ENCODE measurements at places on chromosomes 4 and X.
A peak's percentile ranks its signal among the peaks of the same experiment; 100 is the strongest.

GRCh38 chrX:153974003-153974725, 1.6 kb downstream of the TMEM187 start:
- no peak for DNase-seq

DNA sequence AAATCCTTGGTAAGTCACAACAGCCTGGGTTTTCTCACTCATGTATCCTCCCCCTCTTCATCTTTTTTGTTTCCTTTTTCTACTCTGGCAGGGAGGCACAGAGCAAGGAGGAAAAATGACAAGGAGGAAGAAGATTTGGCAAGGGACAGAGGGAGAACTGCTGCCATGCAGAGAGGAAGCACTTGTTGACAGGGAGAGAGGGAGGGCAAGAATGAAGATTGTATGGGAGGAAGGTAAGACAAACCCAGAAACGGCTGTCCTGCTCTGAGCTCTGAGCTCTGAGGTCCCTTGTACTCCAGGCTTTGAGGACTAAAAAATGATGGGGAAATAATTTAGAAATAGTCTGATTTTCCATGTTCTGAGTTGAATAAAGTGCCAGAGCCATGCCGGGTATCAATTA, 123.9 kb downstream of the DCHS2 start:
- DNase-seq = no peak

DNA sequence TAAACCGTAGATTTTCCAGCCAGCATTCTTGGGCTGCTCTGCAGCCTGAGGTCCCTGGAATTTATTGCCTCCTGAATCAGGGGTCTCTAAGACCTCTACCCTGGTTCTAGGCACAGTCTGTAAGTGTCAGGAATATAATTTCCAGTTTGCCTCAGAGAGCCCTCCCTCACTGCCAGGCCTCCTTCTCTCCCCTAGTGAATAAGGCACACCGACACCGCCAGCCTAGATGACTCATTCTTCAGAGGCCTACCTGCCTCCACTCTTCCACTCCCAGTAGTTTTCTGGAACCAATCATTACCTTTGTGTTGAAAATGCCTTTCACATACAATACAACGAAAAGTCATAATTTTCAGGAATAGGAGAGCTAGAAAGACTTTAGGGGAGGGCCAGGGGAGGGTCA, 50.3 kb upstream of the ARHGEF9 start:
- no peak for DNase-seq

GRCh38 chr4:2937146-2937857, 25.9 kb downstream of the NOP14 start:
- no peak for DNase-seq

GRCh38 chr4:663438-664428, 10.3 kb downstream of the ATP5ME start:
- DNase-seq = peak; percentile 75

DNA sequence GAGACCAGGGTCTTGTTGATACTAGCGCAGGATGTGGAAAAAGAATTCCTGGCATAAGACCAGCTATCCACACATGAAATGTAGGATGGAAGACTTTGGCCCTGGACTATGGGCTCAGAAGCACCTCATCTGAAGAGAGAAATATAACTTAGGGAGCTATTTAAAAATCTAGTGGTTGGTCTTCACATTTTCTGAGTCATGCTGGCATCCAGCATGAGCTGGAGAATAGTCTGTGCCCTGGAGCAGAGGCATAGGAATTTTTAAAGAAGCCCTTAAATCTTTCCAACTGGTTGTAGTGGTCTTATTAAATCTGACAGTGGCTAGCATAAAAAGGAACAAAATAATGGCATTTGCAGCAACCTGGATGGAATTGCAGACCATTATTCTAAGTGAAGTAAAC, 86.3 kb downstream of the SMARCA5 start:
- DNase-seq = no peak

- DNase-seq = no peak
Observed at GRCh38 chrX:24175276-24175675, 25.7 kb downstream of the ZFX start.

DNA sequence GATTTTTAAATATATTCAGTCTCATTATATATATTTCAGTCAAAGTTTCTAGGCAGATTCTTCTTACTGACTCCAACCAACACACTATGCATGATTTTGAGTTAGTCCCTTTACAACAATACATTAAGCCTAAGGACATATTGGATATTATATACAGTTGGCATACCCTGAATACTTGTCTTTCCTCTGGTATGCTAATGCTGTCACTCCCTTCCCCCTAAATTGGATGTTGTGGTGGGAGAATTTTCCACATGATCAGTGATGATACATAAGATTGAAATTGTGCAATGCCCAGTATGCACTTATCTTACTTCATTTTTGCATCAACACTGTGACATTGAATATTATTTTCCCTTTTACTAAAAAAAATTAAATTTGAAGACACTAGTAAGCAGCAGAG, 935.2 kb downstream of the PCDH7 start:
- DNase-seq = no peak

GRCh38 chrX:150544222-150544787, 24.1 kb upstream of the MTM1 start:
- DNase-seq = no peak

GRCh38 chr4:75289914-75290582, 224.2 kb downstream of the RCHY1 start:
- no peak for DNase-seq

- DNase-seq = no peak
Observed at GRCh38 chr4:149785696-149786431, 29.8 kb downstream of the IQCM start.

GRCh38 chrX:24435060-24435459, 30.0 kb upstream of the PDK3 start:
- no peak for DNase-seq

GRCh38 chr4:149933883-149934282, 118.2 kb upstream of the IQCM start:
- no peak for DNase-seq

DNA sequence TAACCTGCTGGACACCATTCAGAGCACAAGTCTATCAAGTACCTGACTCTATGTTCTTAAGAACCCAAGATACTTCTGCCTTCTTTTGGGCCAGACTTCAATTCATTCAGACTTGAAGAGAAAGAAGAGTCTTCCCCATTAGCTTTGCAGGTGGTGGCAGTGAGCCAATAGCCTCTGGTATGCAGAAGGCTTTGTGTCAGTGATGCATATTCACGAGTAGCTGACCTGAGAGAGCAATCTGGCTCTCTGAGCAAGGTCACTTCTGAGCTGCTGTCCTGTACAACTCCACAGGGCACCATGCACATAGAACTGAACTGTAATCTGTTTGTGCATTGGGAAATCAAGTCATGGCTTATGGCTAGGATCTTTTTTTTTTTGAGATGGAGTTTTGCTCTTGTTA, 39.9 kb upstream of the SPINK2 start:
- DNase-seq = no peak

GRCh38 chrX:128800138-128800537, 723.2 kb downstream of the SMARCA1 start:
- DNase-seq = no peak

DNA sequence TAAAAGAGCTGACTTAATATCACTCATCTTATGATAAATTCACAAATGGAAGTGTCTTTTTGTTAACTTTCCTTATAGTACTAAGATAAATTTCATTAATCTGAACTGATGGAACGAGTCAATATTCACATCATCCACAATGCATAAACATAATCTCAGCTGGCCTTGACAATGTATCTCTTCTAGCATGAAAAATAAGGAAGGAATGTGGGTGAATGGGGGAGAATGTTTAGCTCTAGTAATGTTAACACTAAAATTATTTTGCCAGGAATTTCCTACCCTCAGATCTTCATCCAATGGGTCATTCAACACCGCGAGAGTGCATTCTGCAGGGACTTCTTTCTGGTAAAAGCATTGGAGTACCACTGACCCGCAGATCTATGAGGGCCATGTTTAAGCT, 15.8 kb downstream of the TRPC3 start:
- DNase-seq = no peak

DNA sequence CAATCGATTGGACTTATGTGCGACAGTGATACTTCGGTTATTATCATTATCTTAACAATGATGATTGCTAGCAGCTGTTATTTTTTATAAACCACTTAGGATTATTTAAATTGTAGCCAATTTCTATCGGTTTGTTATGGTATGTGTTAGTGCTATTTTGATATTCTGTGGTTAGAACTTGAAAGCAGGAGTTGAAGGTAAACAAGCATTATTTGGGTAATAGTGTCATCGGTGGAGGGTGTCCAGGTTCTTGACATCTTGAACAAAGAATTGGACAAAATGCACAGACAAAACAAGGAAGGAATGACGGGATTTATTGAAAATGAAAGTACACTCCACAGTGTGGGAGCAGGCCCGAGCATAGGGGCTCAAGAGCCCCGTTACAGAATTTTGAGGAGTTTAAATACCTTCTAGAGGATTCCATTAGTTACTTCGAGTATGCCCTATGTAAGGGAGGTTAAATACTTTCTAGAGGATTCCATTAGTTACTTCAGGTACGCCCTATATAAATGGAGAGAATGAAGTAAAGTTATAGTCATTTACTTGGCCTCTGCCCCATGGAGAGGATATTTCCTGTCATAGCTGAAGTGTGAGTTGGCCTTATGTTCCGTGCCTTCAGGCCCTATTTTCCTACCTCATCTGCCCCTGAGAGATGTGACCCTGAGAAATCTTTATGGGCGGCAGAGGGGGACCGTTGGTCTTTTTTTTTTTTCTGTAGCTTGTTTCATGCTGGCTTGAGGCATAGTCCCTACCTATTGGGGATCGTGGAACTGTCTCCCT, 13.1 kb downstream of the MOB1B start:
- DNase-seq = no peak

DNA sequence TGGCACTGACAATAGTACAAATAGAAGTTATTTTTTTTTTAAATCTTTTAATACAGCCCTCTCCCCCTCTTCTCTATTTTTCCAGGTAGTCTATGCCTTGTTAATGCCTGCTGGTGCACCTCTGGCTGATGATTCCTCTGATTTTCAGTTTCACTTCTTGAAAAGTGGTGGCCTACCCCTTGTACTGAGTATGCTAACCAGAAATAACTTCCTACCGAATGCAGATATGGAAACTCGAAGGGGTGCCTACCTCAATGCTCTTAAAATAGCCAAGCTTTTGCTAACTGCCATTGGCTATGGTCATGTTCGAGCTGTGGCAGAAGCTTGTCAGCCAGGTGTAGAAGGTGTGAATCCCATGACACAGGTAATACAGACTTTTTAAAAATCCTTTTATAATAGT, 99.1 kb downstream of the USP9X start:
- DNase-seq = no peak

DNA sequence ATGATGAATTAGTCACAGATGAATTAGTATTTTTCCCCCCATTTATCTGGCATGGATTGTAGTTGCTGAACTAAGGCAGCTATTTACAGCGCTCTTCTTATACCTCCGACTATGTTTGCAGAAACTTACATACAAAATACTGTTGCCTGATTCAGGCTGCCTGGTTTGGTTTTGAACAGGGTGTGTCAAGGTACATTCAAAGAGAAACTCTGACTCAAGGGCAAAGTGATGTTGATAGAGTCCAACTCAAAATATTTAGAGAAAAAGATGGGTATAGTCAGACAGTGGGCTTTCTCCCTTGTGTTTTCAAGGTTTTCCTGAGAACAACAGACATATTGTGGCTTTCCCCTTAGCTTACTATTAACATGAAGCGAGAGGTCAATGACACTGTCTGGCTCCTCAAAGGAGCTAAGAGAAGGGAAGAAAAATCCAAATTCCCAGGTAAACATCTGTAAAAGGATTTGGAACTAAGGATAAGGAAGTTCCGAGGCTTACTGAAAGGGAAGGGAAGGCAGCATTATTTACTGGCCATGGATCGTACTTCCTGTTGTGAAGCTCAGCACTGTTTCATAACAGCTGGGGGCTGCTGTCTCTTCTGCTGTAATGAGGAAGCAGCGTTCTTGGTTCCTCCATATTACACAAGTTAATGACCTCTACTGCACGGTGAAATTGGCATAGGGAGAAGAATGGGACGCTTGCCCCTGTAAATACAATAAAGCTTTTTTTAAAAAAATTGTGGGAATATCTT, 30.9 kb downstream of the FAM9C start:
- no peak for DNase-seq

- no peak for DNase-seq
Observed at GRCh38 chr4:152021788-152022438, 261.1 kb upstream of the GATB start.

DNA sequence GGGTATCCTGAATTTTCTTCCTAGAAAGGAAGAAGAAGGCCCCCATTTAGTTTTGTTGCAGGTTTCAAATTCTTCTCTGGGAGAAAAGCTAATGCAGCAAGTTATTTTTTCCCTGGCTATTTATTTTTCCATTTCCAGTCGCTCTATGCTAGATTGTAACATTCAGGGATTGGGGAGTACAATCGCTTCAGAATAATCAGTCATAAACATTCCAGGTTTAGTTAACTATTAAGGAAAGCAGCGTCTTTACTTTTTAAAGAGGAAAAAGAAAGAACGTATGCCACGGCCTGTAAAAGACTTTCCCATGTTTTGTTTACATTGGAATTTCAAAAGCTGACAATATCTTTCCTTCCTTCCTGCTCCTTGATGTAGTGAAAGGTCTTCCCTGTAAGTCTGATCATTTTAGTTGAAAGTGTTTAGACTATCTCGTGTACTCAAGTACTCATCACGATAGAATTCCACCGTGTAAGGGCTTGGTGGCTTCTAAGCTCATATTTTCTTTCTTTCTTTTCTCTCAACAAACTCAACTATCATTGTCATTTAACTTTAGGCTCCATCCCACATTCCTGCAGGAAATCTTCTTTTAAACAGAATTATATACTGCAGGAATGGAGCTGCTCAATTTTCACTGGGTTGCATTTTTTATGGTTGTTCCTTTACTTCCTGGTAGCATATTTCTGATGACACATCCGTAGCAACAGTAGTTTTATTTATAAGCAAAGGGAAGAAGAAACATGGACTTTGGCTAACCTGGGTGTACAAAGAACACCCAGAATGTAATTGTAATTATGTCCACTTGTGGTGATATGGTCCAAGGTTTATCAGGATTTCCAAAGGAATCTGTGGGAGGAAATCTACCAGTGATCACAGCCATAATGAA, 213.1 kb upstream of the FAT1 start:
- no peak for DNase-seq

DNA sequence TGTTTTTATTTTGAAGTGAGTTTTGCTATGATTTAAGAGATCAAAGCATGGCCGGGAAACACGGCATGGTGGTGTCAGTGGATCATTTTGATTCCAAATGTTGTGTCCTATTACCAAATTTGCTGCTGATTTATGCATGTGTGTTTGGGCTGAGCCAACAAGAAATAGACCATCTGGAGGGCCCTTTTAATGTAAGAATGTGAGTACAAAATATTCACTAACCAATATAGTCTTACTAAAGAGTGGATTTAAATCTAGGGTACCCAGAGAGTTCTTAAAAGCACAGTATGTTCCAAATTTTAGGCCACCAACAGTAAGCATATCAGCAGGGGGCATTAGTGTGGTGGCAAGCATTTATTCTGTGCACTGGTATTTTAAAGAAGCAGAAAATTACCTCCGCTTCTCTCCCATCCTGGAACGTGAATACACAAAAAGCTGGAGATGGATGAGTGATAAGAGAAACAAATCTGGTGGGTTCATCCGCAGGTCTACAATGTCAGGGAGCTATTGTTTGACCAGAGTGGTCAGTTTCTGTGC, 444.4 kb upstream of the IGFBP7 start:
- no peak for DNase-seq

GRCh38 chr4:82810176-82810575, 11.6 kb upstream of the SCD5 start:
- no peak for DNase-seq
